ENCODE measurements at places on chromosomes 1 and 21.

DNA sequence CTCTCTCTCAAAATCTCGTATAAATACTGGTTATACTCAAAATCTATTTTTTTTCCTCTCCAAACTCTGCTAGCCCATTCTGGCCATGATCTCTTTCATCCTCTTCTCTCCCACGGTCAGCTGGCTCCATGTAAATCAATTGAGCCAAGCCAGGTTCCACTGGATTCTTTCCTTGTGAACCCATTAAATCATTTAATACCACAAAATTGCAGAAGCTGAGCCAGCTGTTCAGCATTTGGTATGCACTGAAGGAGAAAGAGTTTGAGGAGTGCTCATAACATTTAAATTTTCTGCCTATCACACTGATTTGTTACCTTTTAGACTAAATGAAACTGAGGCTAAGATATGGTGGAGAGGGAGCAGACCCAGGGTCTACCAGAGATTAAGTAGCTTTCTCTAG lies 29.1 kb upstream of the TADA1 start:
- no peak for DNase-seq

DNA sequence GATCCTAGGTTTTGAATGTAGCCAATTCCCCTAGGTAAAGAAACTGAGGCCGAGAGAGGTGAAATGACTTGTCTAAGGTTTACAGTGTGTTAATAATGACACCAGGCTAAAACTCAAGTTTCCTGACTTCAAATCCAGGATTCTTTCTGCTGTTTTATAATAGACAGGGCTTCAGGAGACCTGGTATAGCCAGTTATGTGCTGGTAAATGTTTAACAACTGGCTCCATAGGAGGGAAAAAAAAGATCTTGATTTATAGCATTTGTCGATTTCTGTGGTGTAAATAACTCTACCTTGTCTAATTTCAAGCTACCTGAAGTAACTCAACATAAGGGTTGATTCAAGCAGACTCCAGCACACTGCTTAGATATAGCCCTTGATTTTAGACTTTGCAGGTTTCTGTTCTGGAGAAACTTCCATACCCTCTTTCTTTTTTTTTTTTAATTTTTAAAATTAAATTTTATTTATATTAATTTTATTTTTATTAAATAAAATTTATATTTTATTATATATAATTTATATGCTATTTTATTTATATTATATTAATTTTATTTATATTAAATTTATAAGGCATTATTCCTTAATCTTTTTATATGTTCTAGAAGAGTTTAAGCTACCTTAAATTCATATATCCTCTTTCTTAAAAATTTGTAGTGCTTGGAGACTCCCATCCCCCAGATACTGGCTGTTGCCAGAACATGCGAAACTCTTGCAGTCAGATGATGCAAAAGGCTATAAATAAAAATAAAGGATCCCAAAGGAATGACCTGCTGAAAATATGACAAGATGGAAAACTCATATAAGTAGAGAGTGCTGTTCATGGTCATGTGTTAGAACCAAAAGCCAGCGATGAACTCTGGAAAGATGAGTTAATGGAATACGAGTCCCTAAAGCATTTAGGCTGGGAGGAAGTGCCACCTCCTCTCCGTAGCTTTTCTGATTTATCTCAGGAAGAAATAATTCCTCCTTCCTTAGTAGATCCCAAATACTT lies 35.4 kb upstream of the SRSF10 start:
- DNase-seq = no peak

GRCh38 chr21:38269576-38269936 lies 12.8 kb downstream of the KCNJ15 start:
- no peak for DNase-seq

- no peak for DNase-seq
Measured at GRCh38 chr1:211386921-211387320, 60.3 kb downstream of the TRAF5 start.

DNA sequence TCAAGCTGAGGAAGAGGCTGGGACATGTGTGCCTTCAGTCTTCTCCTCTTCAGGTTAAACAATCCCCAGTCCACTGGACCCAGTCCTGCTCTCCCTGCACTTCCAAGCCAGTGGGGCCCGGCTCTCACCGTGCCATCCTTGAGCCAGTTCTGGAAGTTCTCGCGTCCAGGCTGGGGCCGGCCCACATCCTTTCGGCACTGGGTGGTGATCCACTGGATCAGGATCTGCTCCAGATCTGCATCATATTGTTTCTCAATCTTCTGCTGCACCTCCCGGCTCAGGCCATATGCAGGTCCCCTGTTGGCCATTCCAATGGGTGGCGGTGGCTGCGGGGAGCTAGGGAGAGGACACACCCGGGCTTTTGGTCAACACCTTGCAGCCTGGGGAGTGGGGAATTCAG lies 5.1 kb downstream of the TAGLN2 start:
- DNase-seq = no peak

DNA sequence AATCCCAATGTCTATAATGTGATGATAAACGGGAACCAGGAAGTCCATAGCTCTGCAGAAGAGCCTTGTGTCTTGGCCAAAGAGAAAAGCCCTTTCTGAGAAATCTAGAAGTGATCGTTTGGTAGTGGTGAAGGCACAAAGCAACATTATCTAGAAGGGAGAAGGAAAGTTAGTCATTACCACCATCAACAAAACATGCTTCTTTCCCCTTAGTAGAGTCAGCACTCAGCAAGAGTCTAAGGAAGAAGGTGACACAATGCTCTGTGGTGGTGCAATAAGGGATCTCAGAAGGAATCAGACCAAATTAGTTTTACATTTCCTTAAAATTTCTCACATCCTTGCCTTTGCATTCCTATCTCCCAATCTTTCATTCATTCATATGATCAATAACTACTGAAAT lies 134.4 kb upstream of the PRDX6 start:
- peak; percentile 42 for DNase-seq

GRCh38 chr1:46523496-46524353 lies 27.7 kb downstream of the KNCN start:
- DNase-seq = no peak

- DNase-seq = no peak
Measured at GRCh38 chr1:178101266-178101630, 7.3 kb downstream of the RASAL2 start.

DNA sequence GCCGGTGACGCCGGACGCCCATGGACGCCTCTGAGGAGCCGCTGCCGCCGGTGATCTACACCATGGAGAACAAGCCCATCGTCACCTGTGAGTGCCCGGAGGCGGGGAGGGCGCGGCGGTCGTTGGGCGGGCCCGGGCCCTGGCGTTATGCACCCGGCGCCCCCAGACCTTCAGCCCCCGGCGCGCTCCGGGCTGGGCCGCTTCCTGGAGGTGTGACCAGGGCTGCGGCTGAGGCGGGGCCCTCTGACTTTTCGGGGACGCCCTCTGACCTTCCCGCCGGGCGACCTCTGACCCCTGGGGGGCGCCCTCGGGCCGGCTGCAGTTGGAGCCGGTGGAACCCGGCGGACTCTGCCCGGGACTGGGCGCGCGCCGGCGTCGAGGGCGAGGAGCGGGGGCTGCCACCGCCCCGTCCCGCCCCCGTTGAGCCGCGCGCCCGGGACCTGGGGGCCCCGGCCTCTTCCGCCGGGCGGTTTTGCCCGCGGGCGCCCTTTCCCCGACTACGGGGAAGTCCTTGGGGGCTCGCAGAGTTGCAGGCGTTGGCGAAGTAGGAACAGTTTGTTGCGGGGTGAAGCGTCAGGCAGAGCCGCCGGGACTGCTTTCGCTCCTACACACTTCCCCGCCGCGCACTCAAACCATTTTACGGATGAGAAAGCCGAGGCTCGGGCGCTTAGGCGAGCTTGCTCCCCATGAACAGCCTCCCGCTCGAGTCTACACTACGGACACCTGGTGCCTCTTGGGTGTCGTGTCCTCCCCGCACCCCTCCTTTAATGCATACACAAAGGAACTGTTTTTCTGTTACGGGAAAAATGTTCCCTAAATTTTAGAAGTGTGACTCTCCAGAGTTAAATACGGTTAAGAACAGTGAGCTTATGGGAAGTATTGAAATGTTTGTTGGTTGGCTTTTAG lies 618 bp downstream of the TRAPPC10 start:
- DNase-seq = peak; percentile 85

DNA sequence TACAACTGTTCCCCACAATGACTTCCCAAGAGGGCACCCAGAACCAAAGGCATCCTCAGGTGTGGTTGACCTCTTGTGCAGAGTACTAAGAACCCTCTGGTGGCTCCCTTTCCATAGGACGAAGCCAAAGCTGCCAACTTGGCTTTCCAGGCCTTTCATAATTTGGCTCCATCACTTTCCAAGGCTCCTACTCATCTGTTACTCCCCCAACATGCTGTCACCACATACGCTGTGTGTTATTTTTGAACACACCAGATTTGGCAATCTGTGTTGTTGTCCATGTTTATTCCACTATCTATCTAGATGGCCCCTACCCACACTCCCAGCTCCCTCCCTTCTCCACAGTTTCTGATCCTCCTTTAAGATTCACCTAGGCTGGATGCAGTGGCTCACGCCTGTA lies 10.2 kb upstream of the NKAIN1 start:
- DNase-seq = no peak

GRCh38 chr1:27542463-27543273 lies 52.7 kb upstream of the WASF2 start:
- no peak for DNase-seq

GRCh38 chr1:230109895-230110667 lies 43.0 kb downstream of the GALNT2 start:
- no peak for DNase-seq

DNA sequence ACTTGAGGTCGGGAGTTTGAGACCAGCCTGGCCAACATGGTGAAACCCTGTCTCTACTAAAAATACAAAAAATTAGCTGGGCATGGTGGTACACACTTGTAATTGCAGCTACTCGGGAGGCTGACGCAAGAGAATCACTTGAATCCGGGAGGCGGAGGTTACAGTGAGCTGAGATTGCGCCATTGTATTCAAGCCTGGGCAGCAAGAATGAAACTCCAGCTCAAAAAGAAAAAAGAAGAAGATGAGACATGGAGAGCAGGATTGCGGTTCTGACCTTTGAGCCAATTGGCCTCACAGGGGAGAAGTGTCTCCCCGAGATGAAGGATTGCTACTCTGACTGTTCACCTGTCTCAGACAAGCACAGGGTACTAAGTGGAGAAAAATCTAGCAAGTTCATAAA lies 6.6 kb downstream of the SCCPDH start:
- peak; percentile 68 for DNase-seq

DNA sequence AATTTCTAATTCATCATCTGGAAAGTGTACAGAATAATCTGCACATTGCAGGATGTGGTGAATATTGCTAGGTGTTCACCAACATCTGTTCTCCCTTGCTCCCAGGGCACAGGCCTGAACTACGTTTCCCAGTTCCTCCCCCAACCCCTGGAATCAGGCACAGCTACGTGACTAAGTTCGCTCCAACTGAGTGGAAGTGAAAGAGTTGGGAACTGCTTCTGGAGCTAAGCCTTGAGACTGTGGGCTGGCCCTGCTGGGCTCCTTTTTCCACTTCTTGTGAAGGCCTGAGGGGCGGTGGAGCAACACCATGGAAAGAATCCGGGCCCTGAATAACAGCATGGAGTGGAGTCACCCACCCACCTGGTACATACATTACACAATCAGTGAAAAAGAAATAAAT lies 534.6 kb downstream of the SMYD3 start:
- no peak for DNase-seq

DNA sequence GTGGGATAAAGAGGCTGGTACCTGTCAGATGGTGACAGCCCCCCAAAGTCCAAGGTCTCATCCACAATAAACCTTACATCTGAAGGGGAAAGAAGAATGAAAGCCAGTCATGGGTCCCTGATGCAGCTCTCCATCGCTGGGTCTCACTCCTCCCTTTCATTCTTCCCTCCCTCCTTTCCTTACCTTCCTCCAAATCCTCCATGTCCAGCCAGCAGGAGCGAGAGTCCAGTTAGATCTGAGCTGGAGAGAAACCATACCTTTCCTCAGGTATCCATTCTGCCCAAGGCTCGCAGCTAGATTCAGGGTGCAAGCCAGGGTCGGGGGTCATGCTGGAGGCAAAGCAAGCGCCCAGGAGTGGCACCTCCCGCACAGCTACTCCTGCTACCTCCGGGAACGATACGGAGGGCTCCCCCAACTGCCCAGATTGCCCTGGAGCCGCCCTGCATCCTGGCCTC lies 421 bp downstream of the PSRC1 start:
- DNase-seq = no peak

DNA sequence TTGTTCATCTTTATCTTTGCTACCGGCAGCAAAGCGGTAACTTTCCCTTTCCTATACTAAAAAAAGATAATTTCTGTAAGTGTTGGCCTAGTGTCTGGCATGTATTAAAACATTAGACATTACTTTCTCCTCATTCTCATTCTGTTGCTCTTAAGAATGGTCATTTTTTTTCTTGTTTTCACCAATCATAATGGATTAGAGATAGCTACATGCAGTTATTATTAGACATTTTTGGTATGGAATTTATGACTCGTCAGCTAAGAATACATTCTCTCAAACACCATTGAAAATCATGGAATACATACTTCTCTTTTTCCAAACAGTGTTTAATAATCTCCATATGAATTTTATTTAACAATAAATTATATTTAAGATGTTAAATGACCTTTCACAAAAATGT lies 1154.6 kb downstream of the BRINP3 start:
- no peak for DNase-seq

DNA sequence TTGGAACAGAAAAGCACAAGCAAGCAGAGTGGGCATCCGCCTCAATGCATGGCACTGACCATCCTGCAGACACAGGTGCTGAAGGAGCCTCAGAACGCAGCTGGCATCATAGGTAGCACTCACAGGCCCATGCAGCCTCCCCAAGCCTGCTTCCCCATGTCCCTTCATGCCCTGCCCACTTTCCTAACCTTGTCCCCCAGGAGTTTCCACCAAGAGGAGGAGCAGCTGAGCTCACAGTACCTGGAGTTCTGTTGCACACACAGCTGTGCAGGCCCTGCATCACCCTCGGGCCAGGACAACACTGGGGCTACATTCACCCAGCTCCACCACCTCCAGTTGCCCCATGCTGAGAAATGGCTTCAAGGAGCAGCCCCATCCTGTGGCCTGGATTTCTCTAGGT lies 83.4 kb downstream of the SETD4 start:
- DNase-seq = no peak

DNA sequence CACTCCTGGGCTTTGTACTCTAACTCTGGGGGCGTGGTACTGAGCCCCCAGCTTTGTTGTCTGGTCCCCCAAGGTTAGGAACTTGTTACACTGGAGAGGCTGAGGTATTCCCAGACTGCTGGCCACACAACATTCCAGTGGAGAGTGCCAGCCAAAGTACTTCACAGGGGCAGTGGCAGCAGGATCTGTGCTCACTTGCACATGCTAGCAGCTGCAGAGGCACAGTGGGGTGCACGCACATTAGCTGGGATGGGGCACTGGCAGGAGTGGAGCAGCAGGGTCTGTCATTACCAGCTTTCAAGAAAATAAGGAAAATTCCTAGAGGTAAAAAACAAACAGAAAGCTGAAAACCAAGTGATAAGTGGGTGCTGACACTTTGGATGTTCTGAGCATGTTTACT lies 31.0 kb downstream of the ZNF691 start:
- no peak for DNase-seq

- DNase-seq = no peak
Measured at GRCh38 chr1:6124746-6125365, 55.3 kb downstream of the CHD5 start.
